ENCODE measurements at places on chromosomes 2 and 18.

- no peak for DNase-seq
These were observed 7.9 kb upstream of the TMX3 start for GRCh38 chr18:68722821-68723220.

- DNase-seq = no peak
These were observed 863.1 kb downstream of the RNF144A start for GRCh38 chr2:7780321-7780720.

DNA sequence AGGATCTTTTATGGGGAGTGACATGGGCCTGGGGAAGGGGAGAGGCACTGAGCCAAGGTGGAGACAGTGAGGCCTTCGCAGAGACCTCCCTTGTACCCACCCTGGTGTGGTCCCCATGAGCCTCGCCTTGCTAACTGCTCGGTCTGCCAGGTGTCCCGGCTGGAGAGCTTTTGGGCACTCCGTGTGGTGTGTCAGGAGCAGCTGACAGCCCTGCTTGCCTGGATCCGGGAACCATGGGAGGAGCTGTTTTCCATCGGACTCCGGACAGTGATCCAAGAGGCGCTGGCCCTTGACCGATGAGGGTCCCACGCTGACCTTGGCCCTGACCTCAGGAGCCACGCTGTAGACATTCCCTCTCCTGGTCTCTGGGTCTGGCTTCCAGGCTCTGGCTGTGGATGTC is 11.5 kb upstream of the SLC4A3 start:
- DNase-seq = no peak

GRCh38 chr2:98487806-98488189 is 43.1 kb downstream of the INPP4A start:
- no peak for DNase-seq

DNA sequence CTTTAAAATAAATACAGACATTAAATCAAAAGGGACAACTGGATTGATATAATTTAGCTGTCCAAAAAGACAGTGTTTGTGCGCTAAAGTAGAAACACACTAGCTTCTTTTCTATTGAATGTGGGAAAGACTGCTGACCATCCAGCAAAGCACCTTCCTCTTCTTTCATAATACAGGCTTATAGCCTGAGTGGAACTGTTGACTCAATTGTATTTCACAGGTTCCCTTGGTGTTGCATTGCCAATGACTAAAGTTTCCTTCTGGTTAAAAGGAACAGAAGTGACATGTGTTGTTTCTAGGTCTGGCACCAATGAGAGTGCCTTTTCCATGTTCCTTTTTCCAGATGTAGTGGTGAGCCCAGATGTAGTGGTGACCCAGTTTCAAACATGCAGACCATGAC is 412.3 kb downstream of the RNF144A start:
- no peak for DNase-seq

Data from NCI-H187 treated with DMSO at 0.1 percent for 48 hours (cell line).